NCI-H69 (cell line): ENCODE measurements at places on chromosomes 5 and 9.

DNA sequence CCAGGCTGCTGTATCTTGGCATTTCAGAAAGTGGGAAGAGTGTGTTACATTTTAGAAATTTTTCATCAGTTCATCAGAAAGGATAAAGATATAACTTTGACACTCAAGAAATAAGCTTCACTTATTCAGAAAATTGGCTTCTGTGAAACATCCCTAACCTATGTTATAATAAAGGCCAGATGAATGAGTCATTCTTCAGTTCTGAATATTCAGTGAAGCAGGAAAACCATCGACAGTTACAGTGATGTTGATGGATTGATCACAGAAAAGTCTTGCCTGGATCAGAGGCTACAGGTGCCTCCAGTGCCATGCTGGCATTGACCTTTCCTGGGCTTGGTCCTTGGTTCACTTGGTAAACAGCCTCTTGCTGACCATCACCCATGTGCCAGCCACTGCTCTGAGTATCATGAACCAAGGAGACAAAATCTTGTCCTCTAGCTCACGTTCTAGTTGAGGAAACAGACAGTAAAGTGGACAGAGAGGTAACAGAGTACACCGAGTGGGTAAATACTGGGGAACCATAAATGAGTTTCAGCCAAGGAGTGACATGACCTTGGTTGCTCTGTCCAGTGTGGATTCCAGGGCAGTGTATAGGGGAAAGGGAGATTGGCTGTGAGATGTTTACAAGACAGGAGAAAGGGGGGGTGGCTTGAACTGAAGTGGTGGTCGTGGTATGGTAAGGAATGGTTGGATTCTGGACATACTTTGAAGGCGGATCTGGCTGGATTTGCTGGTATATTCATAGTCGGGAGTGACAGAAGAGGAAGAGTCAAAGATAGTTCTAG is 98.6 kb downstream of the AMBP start:
- no peak for DNase-seq

GRCh38 chr5:145521066-145521465 is 314.1 kb downstream of the PRELID2 start:
- DNase-seq, result peak; percentile 69

GRCh38 chr5:139474890-139475791 is 4.3 kb downstream of the SMIM33 start:
- DNase-seq, result peak; percentile 95

DNA sequence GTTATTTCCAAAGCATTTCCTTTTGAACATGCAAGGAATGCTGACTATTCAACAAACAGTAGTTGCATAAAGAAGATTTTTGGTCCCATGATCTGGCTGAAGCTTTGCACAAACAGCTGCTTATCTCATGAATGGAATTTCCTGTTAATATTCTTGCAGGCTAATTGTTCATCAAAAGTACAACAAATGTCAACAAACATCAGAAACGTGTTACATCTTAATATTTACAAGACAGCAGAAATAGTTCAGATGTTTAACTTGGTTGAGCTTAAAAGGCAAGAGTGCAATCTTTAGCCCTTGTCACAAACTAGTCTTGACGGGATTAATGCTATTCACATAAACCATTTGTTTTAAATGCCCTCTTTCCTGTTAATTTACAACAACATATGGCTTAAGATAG is 47.9 kb upstream of the BASP1 start:
- no peak for DNase-seq

DNA sequence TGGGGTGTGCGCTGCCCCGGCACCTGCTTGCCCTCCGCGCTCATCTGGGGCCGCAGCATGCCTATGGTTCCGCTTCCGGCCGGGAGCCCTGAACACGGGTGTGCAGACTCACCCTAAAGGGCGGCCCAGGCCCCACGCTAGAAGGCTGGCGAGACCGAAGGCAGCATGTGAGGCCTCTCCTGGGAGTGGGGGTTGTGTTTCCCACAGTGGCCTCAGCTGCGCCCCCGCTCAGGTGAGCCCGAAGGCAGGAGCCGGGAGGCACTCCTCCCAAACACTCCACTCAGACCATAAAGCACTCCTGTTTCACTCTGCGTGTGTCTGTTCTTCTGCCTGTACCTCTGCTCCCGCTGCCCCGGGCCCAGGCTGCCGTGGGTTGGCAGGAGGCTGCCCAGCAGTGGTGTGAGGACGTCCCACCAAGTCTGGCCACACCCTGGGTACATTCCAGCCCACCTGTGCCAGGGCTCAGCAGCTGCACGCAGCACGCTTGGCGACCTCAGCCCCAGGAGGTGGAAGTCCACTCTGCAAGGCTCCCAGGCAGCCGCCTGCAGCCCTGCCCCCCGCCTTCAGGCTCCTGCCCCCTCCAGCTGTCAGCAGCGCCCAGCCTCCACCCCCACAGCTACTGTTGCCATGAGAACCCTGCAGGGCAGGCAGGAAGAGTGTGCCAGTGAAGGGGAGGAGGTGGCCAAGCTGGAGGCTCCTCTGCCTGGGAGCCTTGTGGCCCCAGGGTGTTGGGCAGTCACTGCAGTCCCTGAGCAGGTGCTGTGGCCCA is 1.2 kb upstream of the AJM1 start:
- DNase-seq, result peak; percentile 98

GRCh38 chr9:99745085-99745484 is 76.6 kb upstream of the NR4A3 start:
- no peak for DNase-seq

- DNase-seq, result no peak
Measured at GRCh38 chr9:20594608-20595007, 27.7 kb downstream of the MLLT3 start.

DNA sequence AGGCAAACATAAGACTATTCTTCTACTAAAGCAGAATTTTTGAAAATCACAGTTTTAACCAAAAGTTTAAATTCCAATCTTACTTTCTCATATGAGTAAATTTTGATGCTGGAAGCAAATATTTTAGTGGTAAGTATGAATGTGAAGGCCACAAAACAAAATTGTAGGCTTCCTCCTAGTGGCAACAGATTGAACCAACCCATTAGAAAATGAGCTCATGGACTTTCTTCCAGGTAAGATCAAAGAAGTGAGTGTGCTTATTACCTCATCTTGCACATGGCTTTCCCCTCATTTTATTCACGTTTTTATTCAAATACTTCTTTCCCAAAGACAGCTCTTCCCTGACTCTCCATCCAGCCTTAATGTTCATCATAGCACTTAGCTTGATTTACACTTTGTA is 16.5 kb upstream of the RLN2 start:
- DNase-seq, result no peak

DNA sequence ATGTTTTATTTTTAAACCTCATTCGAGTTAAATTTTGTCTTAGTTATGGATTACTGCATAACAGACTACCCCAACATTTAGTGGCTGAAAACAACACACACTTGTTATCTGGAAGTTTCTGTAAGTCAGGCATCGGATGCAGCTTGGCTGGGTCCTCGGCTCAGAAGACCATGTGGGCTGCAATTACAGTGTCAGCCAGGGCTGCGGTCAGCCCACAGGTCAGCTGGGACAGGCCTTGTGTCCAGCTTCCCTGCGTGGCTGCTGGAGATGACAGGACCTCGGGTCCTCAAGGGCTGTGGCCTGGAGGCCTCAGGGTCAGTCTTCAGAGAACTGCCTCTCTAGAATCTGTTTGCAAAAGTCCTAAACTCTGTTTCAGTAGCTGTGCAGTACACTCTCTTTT is 219.0 kb upstream of the IRX1 start:
- no peak for DNase-seq

DNA sequence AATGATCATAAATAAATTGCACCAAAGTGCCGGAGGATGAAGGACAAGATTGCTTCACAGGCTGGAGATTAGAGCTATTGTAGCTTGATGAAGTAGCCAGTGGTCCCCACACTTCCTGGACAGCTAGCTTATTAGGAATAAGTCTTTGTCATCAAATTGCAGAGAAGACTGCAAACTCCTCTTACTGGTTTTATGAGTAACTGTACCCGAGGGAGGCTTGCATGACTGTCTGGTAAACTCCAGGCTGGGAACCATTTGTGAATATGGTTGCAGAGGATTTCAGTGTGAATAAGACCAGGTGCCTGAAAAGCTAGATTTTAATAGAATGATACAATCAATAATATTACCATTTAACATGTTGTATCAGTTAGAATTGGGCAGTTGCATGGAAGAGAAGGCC is 36.5 kb upstream of the SEMA5A start:
- DNase-seq, result no peak

- DNase-seq, result no peak
Measured at GRCh38 chr9:114900942-114901802, 29.2 kb downstream of the TNFSF8 start.

DNA sequence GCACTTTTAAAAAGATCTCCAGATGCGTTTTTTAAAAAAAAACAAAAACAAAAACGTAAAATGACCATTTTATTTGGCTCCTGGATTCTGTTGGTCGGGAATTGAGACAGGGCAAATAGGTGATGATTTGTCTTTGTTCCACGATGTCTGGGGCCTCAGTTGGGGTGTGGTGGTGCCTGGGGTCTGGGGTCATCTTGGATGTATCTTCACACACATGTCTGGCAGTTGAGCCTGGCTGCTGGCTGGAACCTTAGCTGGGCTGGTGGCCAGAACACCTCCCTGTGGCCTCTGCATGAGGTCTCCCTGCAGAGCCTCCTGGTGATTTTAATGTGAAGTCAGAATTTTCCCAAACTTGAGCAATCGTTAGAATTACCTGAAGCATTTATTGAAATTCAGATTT is 42.5 kb upstream of the BASP1 start:
- no peak for DNase-seq

DNA sequence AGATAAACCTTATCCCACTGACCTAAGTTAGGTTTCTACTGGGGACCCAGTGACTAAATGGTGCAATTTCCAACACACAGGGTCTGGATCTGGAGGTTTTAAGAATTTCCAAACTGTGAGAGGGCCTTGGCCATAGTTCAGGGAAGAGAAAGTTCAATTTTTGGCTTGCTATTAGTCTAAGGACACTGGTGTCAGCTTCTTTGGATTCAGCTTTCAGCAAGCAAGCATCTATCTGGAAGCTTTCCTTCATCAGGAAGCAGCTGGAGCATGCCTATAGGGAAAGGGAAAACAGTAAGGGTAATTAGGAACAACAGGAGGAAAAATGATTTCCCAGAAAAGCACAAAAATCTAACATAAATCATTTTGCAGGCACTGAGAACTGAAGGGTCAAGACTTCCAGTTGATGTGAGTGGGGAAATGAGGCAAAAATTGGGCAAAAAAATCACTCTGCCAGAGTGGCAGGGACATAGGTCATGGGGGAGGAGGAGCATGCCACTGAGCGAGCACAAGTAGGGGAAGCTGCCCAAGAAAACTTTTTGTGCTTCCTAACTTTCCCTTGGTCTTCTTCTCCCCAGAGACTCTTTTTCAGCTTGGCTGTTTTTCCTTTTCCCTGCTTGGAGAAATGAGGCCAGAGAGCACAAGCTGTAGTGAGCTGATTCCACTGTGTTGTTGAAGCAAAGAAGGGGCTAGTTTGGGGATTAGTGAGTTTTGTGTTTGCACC is 299.6 kb downstream of the FGF10 start:
- DNase-seq, result no peak

DNA sequence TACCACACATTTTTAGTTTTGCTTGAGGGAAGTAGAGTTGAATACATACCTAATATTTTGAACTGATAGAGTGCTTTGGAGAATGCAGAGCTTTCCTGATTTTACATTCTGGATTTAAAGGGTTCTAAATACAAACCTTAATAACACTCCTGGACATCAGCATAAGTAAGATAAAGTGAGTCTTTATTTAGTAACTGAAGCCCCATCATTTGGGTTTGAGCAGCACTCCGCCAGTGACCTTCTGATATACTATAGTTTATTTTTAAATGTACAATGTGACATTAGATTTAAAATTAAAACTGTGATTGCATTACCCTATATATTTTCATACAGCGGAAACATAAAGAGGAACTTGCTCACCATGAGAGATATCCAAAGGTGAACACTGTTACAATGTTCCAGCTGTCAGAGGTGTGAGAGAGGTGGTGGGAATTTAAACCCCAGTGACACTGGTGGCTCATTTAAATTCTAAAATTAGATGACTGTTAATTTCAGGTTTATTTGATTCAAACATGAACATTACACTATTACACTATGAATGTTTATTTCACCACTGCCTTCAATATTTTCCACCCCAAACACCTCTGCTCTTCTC is 203.0 kb upstream of the PCSK5 start:
- DNase-seq, result no peak

DNA sequence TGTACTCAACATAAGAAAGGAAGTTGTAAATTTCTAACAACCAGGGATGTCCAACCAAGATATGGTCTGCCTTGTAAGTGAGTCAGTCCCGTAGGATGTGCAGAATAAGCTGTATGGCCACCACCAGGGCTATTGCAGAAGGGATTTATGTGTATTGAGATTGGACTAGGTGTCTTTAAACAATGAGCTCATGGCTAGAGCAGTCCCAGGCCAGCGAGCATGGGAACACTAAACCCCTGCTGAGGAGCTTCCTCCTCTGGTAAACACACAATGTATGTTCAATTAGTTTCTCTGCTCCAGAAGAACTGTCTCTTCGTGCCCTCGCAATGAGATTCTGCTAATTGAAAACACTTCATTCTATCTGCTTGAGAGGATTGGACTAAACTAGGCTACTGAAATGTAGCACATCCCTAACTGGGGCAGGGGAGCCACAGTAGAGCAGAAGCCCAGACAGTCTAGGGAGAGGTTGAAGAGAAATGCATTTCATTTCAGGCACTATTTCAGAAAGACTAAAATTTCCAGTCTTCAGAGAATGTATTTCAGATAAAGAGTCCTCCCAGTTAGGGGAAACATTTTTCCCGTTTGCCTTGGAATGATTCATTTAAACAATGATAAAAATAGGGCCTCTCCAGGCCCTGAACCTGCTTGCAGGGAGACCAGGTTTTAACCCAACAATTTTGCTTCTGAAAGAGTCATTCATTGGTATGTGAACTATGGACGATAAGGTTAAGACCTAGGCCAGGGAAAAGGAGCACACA is 154.7 kb downstream of the FAM114A2 start:
- DNase-seq, result peak; percentile 33

- DNase-seq, result no peak
Measured at GRCh38 chr9:95217936-95218335, 99.6 kb downstream of the FANCC start.

- no peak for DNase-seq
Measured at GRCh38 chr5:172424808-172425207, 29.5 kb downstream of the SH3PXD2B start.

DNA sequence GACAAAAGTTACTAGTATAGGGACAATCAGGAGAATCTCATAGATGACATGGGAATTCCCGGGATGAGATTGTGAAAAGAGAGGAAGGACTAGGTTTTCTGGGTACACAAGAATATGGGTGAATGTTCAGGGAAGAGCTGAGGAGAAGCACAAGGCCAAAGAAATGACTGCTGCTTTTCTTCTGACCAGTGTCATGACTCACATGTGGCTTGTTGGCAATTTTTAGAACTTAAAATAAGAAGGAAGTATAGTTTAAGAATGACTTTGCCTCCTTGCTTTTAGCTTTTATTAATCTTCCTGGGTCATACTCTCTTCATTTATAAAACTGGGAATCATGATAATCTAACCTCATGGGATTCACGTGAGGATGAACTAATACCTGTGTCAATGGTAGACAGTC is 652.4 kb upstream of the MEF2C start:
- no peak for DNase-seq

GRCh38 chr5:92544596-92544995 is 1036.4 kb downstream of the NR2F1-AS1 start:
- DNase-seq, result no peak
